Right lung (tissue), 10 donors: ENCODE measurements at places on chromosomes 12 and 14. TPM values are rescaled to one million over a fixed set of nuclear protein-coding genes. Genes with fewer than 3 reads are reported as not detected.

ADAM21 gene
- polyA plus RNA-seq = 0.74 TPM

ANKS1B gene
- polyA plus RNA-seq = 23.7 TPM

RDH16 gene
- polyA plus RNA-seq = 0.91 TPM

REC8 gene
- 53.8 TPM for polyA plus RNA-seq

KRT72 gene
- polyA plus RNA-seq = 0.09 TPM

PTCSC3 gene
- polyA plus RNA-seq = 1.5 TPM

ACTR6 gene
- polyA plus RNA-seq = 41.6 TPM

SLCO1B1 gene
- 0.18 TPM for polyA plus RNA-seq

DIO3 gene
- 0.26 TPM for polyA plus RNA-seq

TMCC3 gene
- polyA plus RNA-seq = 5.6 TPM

KRT85 gene
- not detected for polyA plus RNA-seq

AMDHD1 gene
- 0.75 TPM for polyA plus RNA-seq

CYP27B1 gene
- 1.5 TPM for polyA plus RNA-seq

CLEC1B gene
- 1.3 TPM for polyA plus RNA-seq

CLEC4D gene
- polyA plus RNA-seq = 0.39 TPM

TMEM132C gene
- polyA plus RNA-seq = 30.4 TPM

RBP5 gene
- 11.8 TPM for polyA plus RNA-seq

OVCH1 gene
- polyA plus RNA-seq = 0.17 TPM

NKX2-1 gene
- 148 TPM for polyA plus RNA-seq

ERGIC2 gene
- 75.1 TPM for polyA plus RNA-seq

GRCh38 chr12:48869191-48869590, 3.5 kb upstream of the RND1 start:
- DNase-seq = no peak

- no peak for DNase-seq
Measured at GRCh38 chr14:30982533-30982932, 42.9 kb upstream of the AP4S1 start.

GRCh38 chr14:31965735-31966598, 111.1 kb upstream of the ARHGAP5 start:
- DNase-seq = peak; percentile 46

DNA sequence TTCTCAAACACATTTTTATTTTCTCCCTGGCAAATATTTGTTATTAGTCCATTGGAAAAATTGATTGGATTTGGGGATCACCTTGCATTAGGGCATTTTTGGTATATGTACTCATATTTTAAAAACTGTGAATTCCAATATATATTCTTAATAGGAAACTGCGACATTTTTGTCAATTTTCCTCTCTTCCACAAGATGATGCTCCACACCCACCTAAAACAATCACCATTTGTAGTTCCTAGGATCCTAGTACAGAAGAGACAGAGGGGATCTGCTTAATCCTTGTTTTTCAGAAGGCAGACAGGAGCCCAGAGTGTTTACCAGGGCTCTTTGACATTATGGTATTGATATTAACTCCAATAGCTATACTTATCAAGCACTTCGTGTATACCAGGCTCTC, 22.8 kb upstream of the OASL start:
- no peak for DNase-seq

GRCh38 chr12:122350141-122350848, 72.2 kb downstream of the CLIP1 start:
- no peak for DNase-seq

GRCh38 chr12:26939953-26940352, 1.7 kb downstream of the FGFR1OP2 start:
- DNase-seq = no peak

DNA sequence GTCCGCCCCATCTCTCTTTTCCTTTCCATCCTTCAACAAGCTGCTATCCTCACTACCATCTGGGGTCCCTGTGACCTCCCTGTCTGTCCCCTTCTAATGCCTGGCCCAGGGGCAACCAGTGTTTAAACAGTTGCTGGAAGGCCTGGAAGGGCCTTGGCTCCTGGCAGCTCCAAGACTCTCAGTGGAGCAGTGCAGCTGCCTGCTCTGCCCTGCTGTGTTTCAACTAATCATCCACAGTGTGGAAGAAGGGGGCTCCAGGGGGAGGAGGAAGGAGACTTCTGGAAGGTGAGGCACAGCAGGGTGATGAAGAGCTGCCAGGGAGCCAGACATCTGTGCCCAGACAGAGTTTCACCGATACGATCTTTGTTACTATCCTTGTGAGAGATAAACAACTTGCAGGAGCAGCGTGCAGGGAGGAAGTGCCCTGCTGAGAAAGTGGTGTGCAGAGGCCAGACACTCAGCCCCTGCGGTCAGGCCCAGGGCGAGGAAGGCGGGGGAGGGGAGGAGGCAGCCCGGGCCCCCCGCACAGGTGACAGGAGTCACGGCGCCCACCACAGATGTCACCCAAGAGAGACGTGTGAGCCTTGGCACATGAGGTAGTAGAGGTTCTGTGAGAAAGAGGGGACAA, 1061.8 kb downstream of the BCL11B start:
- DNase-seq = no peak

DNA sequence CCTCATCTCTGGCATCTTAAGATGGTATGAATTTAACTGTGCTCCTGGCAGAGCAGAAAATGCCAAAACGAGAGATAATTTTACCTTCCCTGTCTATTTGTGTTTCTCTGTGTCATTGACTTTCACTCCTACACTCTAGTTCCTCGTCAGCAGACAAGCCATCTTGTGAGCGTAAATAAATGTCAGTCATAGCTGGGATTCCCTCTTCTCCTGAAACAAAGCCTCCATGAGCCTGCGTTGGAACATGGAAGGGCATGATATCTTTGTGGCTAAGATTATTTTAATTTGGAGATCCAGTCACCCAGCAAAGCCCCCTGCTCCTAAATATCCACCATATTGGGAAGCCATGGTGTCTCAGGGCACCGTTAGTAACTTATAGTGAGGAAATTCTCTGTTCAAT, 37.8 kb upstream of the TUNAR start:
- no peak for DNase-seq

- DNase-seq = no peak
Measured at GRCh38 chr12:45205165-45205825, 10.6 kb upstream of the ANO6 start.

DNA sequence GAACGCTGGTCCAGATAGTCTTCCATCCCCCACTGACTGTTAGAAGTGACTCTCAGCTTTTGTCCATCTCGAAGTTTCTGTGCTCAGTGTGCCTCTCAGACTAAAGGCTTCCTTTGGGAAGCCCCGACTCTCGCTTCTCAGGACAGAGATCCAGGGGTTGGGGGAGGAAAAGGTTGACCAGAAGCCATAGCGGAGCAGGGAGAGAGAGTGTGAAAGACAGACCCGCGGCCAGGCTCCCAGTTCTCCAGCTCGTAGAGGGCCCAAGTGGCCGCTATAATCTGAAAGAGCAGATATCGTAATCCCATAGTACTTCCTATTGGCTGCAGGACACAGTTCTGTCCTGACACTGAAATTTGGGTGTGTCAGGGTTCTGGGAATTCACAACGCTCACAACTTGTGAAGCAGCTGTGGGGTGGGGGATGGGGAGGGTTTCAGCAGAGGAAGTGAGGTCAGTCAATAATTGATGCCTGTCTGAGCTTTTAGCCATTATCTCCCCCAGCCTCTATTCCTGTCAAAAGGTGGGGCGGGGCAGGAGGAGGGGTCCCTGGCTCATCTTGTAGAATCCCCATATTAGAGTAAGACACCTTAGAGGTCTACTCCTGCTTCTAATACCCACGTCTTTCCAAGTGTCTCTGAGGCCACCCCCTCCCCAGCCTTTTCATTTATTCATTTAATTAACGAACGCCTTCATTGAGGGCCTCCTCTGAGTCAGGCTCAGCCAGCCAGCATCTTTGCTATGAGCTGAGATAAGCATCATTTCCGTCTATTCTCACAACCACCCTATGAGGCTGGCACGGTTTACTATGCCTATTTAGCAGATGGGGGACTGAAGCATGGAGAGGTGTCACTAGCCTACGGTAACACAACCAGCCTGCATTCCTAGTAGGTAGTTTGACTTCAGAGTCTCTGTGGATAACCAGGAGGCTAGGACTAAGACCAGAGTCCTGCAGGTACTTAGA, 1.6 kb upstream of the ACVRL1 start:
- no peak for DNase-seq

DNA sequence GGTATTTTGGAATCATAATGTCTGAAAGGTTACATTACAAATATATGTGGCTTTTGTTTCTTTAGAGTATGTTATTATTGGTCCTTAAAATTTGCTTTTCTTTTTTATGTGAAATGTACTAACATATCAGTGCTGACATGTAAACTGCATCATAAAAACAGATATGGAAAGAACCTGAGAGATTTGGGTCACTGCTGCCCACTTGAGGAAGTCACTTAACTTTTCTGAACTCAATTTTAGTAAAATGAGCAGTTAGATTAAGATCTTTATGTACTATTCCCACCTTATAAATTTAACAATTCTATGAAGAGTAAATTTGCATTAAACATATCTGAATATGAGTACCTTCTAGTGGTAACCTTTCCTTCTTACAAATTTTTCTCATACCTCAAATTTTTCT, 7.5 kb downstream of the PTGR2 start:
- no peak for DNase-seq

GRCh38 chr12:13471471-13471870, 274.9 kb downstream of the EMP1 start:
- no peak for DNase-seq

GRCh38 chr14:102911541-102911951, 10.9 kb upstream of the AMN start:
- DNase-seq = no peak

DNA sequence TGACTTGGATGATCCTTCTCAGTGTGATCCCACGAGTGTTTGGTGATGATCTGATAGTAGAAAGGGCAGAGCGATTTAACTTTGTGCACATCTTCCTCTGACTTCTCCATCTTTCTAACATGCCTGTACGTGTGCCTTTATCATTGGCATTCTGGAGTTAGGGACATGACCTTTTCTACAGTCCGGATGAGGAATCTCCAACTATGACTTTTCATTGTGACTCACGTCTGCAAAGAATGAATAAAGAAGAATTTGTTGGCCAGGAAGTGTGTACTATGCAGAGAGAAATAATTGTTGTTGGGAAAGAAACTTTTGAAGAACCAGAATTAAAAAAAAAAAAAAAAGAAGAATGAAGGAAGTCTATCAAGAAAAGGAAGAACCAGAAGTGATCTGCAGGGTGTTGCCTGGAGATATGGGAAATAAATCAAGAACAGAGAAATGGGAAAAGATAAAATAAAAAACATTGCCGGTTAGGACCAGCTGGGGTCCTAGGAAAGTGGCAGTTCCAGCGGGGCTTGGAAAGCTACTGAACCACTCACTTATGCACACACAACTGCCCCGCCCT, 25.3 kb downstream of the PPFIBP1 start:
- no peak for DNase-seq

DNA sequence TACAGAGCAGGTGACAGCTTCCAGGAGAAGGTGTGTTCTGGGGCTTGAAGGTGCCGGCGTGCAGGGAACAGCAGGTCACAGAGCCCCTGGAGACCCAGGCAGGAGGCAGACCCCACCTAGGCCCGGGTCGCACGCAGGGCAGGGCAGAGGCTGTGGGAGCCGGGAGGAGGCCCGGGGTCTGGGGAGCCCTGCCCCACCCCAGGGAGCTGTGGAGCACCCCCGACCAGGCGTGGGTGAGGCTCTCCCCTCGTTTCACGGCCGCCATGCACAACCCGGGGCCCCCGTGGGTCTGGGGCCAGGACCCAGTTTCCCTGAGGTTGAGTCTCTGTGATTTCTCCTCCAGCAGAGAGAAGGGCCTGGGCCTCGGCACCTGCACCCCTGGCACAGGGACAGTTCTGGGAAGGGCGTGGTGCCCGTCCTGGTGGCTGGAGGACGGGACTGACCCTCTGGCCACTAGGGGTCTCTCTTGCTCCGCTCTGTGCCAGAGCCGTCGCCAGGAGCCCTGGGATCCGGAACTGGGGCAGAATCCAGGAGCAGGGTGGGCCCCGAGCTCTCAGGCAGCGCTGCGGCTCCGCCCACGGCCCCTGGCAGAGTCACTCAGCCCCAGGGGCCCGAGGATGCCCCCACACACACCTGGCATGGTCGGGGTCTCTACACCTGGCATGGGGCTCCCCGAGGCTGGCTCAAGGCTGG, 75.2 kb upstream of the FBRSL1 start:
- DNase-seq = peak; percentile 77

GRCh38 chr14:71206766-71207371, 299.6 kb downstream of the PCNX1 start:
- DNase-seq = no peak

GRCh38 chr12:115506822-115507559, 770.5 kb downstream of the MED13L start:
- no peak for DNase-seq

DNA sequence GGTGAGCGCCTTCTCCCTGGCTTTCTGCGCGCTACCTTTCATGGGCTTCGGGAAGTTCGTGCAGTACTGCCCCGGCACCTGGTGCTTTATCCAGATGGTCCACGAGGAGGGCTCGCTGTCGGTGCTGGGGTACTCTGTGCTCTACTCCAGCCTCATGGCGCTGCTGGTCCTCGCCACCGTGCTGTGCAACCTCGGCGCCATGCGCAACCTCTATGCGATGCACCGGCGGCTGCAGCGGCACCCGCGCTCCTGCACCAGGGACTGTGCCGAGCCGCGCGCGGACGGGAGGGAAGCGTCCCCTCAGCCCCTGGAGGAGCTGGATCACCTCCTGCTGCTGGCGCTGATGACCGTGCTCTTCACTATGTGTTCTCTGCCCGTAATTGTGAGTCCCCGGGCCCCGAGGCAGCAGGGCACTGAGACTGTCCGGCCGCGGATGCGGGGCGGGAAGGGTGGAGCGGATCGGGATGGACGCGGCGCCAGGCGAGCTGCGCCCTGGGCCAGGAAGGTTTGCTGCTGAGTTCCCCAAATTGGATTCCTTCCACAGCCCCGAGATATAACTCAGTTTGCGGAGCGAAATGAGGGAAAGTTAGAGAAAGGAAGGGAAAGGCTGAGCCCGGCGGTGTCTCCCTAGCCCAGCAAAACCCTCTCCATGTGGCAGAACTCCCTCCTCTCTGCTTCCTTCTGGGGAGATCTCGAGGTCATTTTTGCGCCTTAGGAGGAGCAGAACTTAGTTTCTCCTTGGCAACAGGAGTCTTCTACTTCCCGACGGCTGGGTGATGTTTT, 972 bp downstream of the PTGDR start:
- peak; percentile 8 for DNase-seq

GRCh38 chr12:50699940-50700339, 64.0 kb upstream of the ATF1 start:
- DNase-seq = no peak

- DNase-seq = no peak
Measured at GRCh38 chr12:27344246-27344645, 11.6 kb downstream of the BMAL2 start.

DNA sequence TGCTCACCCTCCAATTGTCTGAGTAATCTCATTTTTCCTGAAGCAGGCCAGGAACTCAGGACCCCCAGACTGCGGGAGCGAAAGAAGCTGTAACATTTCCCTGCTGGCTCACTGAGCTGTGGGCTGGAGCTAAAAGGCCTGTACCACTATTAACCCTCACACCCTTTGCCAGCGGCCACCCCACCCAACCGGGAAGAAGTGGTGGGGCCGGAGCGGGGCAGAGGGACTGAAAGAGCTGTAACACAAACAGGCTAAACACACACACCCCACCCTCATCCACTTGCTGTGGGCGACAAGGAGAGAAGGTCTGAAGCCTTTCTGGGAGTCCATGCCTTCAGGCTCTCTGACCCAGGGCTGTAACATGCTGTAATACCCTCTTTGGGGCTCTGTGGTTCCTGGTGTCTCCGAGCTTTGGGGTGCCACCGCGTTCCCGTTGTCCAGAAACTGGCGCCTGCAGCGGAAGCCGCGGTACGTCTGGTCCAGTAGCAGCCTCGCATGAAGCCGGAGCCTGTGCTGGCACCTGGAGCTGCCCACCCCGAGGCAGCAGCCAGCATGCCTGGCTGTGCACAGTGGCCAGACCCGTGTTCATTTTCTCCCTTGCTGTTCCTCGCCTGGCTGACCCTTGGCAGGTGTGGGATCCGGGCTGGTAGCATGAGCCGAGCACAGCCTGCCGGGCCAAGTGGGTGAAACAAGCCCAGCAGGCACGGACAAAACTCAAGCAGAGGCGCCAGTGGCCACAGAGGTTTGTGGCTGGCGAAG, 345.5 kb upstream of the MGAT4C start:
- DNase-seq = no peak
